Left kidney (tissue), 8 donors: ENCODE measurements at places on chromosomes 5 and 9. TPM values are rescaled to one million over a fixed set of nuclear protein-coding genes. Genes with fewer than 3 reads are reported as not detected.

Gene SUSD3
- polyA plus RNA-seq = 6.9 TPM

Gene TAF1L
- polyA plus RNA-seq = 0.10 TPM

Gene GGTA1
- 5.2 TPM for polyA plus RNA-seq

Gene GPR151
- polyA plus RNA-seq = not detected

Gene TSLP
- polyA plus RNA-seq = 0.10 TPM

Gene FGF10
- polyA plus RNA-seq = 8.7 TPM

Gene SAXO1
- 0.20 TPM for polyA plus RNA-seq

- no peak for DNase-seq
Measured at GRCh38 chr5:53426512-53426830, 54.0 kb upstream of the FST start.

DNA sequence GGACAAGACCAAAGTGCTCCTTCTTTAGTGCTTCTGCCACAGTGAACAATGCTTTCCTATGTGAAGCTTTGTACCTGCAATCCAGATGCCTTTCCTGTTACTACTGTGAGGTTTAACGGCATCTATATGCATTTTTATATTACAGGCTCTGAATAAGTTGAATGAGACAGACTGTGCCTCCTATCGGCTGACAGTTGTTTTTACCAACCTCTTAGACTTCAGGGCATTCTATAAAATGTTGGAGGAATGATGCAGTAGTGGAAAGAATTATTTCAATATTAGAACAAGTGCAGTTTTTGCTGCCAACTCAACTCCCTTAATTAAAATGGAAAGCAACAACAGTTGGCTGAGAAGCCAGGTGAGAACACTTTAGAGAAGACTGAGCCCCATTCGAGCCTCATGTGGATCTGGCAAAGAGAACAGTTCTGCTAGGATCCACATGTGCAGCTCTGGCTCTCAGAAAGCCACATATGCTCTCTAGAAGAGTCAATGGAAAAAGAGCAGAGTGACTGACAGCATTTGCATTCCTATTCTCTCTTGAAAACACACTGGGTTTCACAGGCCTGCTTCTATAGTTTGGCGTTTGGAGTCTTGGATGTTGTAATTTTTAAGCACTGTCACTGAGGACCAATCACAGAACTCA, 147.5 kb downstream of the LURAP1L start:
- DNase-seq = no peak

DNA sequence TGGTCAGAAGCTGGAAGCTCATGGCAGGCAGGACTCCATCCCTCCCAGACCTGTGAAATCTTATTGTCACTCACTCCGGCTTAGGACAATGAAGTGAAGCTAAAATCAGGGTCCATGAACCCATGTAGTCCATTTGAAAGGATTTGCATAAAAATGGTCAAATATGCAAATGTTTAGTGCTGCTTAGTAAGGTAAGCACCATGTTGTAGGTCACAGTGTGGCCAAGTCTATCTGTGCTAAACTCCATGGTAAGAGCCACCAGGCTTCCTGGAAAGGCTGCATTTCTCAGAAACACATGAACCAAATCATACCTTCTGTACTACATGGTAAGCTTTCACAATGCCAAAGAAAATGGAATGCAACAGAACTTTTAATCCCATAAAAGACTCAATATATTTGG, 5.7 kb downstream of the ALG2 start:
- DNase-seq = no peak

GRCh38 chr5:55800924-55801323, 50.2 kb upstream of the IL31RA start:
- DNase-seq = no peak

DNA sequence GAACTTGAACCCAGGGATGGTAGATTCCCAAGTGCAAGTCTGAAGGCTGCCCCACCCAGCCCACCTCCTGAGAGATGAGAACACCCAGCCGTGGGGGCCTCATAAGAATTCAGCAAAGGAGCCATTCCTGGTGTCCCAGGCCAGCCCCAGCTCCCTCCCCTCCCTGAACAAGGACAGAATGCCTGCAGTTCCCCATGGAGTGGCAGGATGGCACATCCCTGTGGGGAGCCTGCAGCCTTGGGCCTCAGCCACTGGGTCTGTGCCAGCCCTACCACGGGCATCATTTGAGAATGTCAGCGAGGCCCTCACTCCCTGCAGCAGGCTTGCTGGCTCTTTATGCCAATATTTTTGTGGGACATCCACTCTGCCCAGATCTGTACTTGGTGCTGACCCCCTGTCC, 36.2 kb upstream of the RAPGEF1 start:
- no peak for DNase-seq

DNA sequence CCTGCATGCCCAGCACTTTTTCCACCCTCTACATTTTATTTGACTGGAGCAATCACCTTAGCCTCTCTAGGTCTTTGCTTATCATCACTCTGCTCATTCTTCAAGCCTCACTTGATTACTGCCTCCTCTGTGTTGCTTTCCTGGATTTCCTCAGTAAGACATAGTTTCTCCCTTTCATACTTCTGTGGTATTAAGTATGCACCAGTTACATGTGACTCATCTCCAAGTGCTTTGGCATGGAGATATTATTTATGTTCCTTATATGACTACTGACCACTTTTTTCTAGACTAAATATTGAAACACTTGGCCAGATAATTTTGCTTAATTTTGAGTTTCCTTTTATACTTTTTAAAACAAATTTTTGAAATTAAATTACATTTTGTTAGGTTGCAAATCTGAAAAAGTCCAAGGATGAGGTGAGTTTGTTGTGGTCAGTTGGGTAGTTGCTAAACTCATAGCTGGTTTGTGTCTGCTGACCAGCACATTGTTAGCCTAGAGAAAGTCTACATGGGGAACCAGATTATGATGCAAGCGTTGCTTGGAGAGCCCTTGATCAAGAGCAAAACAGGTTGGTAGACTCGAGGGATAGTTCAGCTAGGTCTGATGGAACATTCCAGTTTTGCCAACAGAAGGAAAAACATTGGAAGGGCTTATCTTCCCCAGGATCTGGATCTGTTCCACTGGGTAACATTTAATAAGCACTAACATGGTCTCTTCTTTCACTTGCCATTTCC, 140.2 kb downstream of the TMC1 start:
- no peak for DNase-seq

DNA sequence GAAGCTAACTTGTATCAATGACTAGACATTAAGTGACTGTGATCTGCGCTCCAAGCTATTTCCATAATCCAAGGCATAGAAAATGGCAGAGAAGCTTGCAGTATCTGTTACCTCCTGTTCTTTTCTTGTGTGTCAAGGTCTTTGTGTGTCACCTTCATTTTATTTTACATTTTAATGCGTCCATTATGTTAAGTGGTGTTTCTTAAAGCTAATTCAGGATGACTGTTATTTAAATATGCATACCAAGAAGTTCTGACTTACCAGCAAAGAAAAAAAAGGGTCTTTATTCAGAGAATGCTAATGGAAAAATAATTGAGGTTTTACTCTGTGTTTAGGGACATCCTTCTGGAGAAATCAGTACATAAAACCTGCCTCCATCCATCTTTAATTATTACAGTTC, 52.3 kb downstream of the STK32A start:
- no peak for DNase-seq

DNA sequence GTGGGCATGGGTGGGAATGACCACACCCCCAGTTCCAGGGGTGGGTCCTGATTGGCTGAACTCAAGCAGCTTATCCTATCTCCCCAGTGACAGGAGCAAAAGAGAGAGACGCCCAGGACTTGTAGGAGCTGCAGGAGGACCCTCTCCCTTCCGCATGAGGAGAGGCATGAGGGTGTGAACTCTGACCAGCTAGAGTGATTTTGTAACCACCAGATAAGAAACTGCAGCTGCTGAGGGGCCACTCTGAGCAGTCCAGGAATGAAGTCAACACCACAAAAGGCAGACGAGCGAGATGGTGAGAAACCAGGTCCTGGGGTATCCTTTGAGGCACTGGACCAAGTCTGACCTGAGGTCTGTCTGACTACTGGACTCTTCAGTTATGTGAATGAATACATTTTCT, 521.9 kb downstream of the BNC2 start:
- no peak for DNase-seq

- no peak for DNase-seq
Measured at GRCh38 chr9:100587375-100587774, 9.5 kb downstream of the CAVIN4 start.

DNA sequence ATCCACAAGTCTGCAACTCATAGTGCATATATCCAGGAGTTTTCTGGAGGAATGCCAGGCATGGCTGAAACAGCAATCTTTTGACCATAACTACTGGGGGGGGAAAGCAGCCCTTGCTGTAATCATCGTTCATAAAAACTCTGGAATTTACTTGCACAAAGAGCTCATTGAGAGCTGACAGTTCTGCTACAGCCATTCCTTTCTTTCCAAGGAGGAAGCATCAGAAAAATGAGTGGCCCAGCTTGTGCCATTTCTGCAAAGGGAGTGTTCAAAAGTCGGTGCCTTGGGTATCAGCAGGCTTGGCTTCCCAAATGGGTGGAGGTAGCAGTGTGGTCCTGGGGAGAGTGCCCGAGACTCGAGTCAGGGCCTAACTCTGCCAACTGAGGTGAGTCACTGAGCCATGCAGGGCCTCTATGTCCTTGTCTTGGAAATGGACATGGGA, 101.5 kb downstream of the GCNT1 start:
- DNase-seq = no peak

GRCh38 chr5:58818465-58818864, 235.6 kb downstream of the RAB3C start:
- DNase-seq = no peak

DNA sequence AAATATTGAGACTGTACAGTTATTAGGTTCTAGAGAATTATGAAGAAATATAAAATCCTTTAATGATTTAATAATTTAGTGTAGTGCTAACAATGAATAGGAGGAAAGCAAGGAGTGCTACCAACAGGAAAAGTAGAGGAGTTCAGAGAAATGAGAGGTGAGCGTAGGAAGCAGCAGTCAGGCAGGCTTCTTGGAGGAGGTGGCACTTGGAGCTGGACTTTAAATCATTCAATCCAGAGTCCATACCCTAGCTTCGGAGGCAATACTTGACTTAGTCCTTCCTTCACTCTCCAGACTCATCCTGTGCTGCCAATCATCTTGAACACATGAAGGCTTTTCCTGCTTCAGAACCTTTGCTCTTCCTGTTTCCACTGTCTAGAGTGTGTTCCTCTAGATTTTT, 254.3 kb downstream of the GRIA1 start:
- no peak for DNase-seq
